D341Med (cell line): ENCODE measurements at places on chromosomes 3 and 15.

- no peak for DNase-seq
These were observed 151.3 kb downstream of the GHSR start for GRCh38 chr3:172296975-172297332.

DNA sequence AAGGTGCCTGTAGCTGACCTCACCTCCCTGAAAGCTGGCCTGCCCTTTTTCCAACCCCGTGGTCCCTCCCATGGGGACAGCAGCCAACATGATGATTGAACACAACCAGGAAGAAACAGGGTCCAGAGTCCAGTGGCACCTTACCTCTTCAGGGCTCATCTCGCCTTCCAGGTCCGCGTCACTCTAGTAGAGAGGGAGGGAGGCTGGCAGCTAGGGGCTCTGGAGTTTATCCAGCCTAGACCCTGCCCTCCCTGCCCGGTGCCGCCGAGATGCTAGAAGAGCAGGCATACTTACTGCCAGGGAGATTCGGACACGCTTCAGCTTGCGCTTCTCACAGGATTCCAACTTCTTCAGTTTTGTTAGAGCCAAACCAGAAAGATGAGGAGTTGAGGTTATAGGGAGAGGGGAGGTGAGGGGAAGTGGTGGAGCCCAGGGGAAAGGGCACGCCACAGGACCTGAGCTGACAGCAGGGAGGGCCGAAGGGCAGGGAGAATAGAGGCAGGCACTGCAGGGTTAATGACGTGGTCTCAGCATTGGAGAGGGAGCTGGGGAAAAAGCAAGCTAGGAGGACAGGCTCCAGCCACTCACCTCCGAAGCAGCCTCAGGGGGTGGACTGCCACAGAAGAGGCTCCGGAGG, 9.1 kb downstream of the CLCN2 start:
- no peak for DNase-seq

DNA sequence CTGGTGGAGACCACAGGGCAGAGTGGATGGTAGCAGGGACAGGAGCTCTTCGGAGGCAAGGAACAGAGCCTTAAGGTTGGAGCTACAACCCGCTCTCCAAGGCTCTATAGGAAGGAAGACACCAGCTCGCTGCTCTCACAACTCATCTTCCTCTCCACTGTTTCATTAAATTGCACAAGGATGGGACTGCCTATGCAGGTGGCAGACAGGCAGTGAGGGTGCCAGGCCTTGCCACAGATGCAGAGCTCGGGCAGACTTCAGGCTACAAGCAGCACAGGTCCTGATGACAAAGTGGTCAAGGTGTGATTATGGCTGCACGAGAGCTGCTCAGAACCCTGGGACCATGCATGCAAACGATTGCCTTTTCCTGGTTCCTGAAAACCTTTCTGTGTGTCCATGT, 144.6 kb downstream of the FOXP1 start:
- DNase-seq: no peak

- DNase-seq: no peak
These were observed 92.9 kb downstream of the RAB11A start for GRCh38 chr15:65962187-65962586.

DNA sequence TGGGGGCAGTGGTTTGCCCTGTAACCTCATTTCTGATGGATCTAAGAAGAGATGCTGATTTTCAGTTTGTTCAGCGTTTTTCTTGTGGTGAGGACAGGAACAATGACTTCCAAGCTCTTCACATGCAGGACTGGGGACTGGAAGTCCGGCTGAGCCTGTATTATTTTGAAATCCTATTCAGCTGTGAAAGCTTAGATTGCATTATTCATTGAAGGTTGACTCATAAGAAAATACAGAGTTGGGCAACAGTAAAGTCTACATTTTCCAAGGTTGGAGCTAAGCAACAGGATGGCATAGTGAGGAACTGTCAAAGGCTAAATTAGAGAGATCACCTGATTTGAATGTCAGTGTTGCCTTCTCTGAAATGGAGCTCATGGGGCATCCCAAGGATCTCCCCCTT, 230.9 kb upstream of the FEZF2 start:
- no peak for DNase-seq

GRCh38 chr3:115861166-115861733, 237.9 kb downstream of the GAP43 start:
- DNase-seq: no peak

- no peak for DNase-seq
These were observed 35.2 kb upstream of the PRICKLE2 start for GRCh38 chr3:64260431-64260830.

- DNase-seq: no peak
These were observed 118.8 kb downstream of the ADAMTS9 start for GRCh38 chr3:64568895-64569517.

DNA sequence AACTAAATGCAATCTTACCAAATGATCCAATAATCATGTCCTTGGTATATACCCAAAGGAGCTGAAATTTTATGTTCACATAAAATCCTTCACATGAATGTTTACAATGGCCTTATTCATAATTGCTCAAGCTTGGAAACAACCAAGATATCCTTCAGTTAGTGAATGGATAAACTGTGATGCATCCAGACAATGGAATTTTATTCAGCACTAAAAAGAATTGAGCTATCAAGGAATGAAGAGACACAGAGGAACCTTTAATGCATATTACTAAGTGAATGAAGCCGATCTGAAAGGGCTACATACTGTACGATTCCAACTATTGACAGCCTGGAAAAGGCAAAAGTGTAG, 168.4 kb downstream of the PDE8A start:
- no peak for DNase-seq

- DNase-seq: no peak
These were observed 1032.8 kb upstream of the EPHA6 start for GRCh38 chr3:95781598-95781997.

- no peak for DNase-seq
These were observed 8.6 kb downstream of the CLEC3B start for GRCh38 chr3:45034612-45035252.

GRCh38 chr15:60557191-60557618, 78.3 kb upstream of the ICE2 start:
- no peak for DNase-seq

GRCh38 chr3:50545781-50546180, 21.8 kb downstream of the C3orf18 start:
- no peak for DNase-seq

DNA sequence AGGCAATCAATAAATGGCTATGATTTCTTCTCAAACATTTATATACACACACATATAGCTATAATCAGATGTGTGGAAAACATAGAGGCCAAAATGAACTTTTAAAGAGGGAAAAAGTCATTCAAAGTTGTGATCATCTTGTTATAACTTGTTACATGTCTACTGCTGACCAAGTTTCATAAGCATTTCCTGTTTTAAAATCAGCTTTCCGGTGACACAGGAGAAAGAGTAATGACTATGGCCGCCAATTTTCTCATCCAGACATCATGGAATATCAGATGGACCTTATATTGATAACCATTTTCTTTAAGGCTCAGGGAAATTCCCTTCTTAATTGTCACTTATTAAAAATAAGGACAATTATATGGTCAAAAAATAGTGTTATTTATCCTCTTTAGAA, 71.7 kb upstream of the AGTR1 start:
- DNase-seq: no peak

DNA sequence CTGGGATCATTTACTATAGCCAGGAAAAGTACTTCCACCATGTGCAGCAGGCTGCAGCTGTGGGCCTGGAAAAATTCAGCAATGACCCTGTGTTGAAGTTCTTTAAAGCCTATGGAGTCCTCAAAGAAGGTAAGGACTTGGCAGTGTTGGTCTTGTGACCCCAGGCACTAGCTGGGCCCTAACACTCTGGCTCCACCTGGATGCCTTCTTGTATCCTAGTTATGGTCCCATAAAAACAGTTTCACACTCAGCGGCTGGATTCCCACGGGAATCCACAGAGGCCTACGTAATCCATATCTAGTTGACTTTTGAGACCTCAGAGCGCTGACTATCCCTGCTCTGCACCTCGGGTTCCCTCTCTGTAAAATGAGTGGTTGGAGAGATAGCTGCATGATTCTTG, 1.6 kb downstream of the TTC21A start:
- DNase-seq: no peak

DNA sequence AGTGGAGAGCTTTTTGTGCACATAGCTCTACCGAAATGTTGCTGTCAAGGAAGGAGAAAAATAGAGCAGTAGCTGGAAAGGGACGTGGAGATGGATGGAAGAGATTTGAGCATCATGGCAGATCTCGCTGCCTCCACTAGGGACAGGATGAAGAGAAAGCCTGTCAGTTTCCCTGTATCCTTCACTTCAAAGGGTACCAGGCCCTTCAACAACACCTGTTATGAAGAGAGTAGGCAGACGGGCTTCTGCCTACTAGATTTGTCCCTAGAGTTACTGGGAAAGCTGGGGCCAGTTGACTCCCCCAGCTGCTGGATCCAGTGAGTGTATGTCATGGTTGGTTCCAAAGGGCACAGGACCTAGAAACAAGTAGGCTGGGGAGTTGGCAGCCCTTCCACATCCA, 150.8 kb downstream of the TLE3 start:
- DNase-seq: no peak

GRCh38 chr15:65421360-65422215, 1.2 kb downstream of the IGDCC4 start:
- DNase-seq: peak; percentile 79

- DNase-seq: peak; percentile 42
These were observed 536 bp downstream of the ATP10A start for GRCh38 chr15:25862472-25863110.

DNA sequence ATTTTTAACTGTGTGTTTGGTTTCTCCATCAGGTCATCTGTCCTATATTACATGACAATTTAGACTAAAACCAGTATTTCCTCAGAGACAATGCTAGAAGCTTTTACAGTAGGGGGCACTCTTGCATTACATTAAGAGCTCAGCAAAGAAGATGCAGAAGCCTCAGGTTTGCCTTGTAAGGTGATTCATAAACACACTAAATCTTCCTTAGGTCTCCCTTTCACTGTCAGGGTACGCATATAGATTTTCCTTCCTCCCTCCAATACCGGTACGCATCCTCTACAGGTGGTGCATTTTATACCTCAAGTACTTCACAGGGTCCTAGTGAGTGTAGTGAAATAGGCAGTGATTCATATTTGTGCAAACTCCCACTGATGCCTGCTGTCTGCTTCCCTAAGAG, 46.5 kb downstream of the CD86 start:
- DNase-seq: peak; percentile 43

- no peak for DNase-seq
These were observed 99.0 kb downstream of the ANO10 start for GRCh38 chr3:43522727-43523362.

- no peak for DNase-seq
These were observed 39.0 kb downstream of the CYP19A1 start for GRCh38 chr15:51299187-51300015.

DNA sequence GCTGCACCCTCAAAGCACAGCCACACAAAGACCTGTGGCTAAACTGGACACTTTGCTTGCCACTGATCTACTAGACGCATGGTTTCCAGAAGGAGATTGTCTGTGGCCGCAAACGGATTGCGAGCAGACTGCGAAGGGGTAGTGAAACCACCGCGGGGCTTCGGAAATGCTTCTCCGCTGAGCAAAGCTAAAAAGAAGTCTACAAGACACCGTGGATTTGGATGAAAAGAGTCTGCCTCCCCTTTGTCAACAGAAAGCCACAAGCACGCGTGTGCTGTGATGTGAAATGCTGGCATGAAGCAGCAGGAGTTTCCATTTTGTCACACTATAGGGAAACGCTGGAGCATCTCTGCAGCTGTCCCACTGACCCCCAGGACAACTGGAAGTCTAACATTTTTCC, 63.0 kb downstream of the TMEM44 start:
- DNase-seq: no peak
